Daoy (cell line): ENCODE measurements at places on chromosomes 1 and 21. TPM values are rescaled to one million over a fixed set of nuclear protein-coding genes. Genes with fewer than 3 reads are reported as not detected.

GRCh38 chr1:50742523-50742922 is 217.5 kb downstream of the FAF1 start:
- no peak for DNase-seq

DNA sequence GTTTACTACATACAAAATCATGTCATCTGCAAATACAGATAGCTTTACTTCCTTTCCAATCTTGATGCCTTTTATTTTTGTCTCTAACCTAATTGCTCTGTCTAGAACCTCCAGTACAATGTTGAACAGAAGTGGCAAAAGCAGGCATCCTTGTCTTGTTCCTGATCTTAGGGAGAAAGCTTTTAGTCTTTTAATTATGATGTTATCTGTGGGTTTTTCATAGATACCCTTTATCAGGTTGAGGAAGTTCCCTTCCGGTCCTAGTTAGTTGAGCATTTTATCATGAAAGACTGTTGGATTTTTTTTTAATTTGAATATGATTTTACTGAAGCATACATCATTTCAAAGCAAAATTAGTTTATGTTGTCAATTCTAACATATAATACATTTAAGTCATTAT is 45.7 kb upstream of the DISC1 start:
- no peak for DNase-seq

DNA sequence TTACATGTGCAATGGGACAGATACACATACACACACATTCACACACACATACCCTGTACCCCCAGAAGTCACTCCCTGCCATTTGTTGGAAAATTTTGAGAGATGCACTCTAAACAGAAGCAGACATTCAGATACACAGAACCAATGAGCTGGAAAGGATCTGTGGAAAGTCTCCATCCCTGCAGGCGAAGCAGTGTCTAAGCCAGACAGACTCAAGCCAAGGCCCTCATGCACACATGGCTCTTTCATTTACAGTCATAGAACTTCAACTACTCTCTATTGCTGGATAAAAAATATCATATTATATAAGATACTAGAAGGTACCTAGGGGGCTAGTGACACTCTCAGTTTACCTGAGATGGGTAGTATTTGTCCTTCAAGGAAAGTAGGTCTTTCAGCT is 7.3 kb upstream of the SEC16B start:
- DNase-seq, result no peak

DNA sequence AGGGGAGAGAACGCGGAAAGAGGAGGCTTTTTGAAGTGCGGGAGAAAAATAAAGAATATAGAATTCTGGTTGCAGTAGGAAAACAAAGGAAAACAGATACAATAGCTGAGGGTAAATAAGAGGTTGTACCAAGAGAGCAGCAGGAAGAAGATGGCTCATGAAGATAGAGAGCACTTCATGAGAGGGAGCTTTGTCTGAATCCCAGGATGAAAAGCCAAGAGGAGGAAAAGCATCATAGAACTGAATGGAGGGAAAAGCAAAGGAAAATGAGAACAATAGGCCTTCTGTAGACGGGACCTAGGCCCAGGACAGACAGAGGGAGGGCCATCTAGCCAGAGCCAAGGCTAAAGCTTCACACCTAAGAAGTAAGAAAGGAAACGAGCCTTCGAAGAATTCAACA is 49.5 kb downstream of the ATP6V1G3 start:
- DNase-seq, result no peak

DNA sequence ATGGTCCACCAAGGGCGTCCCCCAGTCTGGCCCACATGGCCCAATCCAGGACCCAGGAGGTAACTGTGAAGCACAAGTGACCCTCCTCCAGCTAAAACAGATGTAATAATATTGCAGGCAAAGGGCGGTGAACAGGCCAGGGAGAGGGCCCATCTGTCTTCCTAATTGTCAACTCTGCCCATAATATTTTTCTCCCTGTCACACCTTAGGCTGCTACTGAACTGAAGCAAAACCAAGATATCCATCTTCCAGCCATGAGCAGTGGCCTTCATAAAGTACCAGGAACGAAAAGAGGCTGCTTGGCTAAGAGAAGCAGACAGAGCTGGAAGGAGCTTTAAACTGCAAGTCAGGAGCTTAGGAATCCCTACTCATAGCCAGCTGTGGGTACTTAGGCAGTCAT is 3.1 kb downstream of the KANK4 start:
- no peak for DNase-seq

TINAGL1 gene
- 29.9 and 39.1 TPM in 2 replicates for total RNA-seq

DNA sequence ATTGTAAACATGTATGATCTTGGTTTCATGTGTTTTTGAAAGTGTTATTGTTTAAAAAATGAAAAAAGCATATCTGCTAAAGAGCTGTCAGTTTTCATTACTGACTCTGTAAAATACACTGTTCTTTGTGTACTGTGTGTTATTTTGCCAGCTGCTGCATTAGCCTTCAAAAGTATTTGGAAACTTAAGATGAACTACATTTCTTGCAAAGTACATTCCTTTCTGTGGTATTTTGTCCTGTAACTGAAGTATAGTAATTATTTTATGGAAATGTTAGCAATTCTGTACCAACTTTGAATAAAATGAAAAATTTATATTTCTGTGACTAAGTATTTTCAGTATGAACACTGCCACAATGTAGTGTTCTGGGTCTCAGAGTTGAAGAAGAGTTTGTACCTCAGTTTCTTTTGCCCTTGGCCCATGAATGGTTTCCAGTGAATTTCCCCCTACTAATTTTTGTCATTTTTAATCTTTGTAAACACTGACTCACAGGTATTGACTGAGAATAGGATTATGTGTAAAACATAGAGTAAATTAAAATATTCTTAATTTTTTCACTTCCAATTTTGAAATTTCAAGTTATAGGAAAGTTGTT is 32.7 kb downstream of the MRPS6 start:
- no peak for DNase-seq

RNU1-3 gene
- total RNA-seq, result 306 and 832 TPM in 2 replicates

GRCh38 chr1:170239445-170239844 is 93.7 kb downstream of the NTMT2 start:
- no peak for DNase-seq

DNA sequence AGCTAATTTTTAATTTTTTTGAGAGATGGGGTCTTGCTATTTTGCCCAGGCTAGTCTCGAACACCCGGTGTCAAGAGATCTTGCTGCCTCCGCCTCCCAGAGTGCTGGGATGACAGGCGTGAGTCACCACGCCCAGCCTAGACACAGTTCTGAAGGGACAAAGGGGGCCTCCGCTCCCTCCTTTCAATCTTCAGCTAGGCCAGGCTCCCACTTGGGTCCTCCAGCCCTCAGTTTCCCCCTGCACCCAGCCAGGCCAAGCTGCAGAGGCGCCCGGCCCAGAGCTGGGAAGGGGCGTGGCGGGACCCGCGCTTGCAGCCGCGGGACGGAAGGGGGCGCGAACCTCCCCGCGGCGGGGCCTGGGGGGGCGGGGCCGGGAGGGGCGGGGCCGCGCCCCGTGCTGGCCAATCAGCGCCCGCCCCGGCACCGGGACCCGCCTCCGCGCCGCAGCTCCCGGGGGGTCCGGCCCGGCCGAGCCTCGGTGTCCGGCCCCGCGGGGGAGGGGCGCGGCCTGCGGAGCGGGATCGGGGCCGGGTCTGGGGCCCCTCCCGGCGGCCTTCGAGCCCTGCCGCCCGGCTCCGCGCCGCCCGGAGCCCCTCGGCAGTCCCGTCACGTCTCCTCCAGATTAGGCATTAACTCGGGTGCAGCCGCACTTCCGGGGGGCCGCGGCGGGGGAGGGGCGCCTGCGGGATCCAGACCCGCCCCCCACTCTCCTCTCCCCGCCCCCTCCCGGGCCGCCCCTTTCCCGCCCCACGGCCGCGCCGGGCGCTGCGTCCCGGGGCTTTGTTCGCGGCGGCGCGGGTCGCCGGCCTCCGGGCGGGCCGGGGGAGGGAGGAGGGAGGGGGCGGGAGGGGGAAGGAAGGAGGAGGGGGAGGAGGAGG is 559 bp upstream of the AGRN start:
- peak; percentile 93 for DNase-seq

DNA sequence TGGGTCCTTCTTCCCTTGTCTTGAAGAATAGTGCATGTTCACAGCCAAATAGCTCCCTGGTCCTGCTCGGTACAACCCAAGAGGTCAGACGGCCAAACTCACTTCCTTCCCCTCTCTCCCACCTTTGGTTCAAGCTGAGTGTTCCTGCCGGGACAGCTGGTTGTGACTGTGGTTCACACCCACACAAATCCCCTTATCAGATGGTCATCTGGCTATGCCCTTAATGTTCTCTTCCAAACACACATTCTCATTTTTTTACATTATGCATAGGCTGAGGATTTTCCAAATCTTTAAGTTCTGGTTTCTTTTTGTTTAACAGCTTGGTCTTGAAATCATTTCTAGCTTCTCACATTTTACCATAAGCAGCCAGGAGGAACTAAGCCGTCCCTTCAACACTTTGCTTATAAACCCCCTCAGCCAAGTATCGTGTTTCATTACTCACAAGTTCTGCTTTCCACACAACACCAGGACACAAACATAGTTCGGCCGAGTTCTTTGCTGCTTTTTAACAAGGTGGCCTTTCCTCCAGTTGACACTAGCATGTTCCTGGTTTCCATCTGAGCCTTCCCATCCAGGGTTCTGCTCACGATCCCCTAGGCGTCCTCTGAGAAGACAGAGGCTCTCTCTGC is 19.7 kb upstream of the TSPEAR start:
- DNase-seq, result no peak

SDHC gene
- 20.6 and 22.5 TPM in 2 replicates for total RNA-seq

OVAAL gene
- 1.1 TPM in 1 of 2 replicates, not detected in the other for total RNA-seq

GRCh38 chr1:193448682-193449461 is 262.5 kb upstream of the B3GALT2 start:
- DNase-seq, result no peak

SGIP1 gene
- not detected in 2 replicates for total RNA-seq

GRCh38 chr1:25809283-25809926 is 9.4 kb downstream of the SELENON start:
- DNase-seq, result no peak

- no peak for DNase-seq
These were observed 143.0 kb upstream of the KCNK1 start for GRCh38 chr1:233470741-233471499.

DNA sequence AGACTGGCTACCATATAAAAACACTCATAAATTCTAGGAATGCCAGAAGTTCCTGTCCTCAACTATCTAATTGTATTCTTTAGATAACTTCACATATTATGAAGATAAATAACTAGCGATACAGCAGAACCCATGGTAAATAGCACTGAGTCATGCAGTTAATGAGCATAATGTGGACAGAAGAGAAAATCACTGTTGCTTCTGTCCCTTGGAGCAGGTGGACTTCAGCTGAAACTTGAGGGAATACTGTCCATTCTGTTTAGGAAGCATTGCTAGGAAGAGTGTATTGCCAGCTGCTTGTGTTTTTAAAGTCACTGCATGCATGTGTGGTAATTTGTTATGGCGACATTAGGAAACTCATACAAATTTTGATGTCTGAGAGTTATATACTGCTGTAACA is 854.4 kb downstream of the LTN1 start:
- no peak for DNase-seq

SORT1 gene
- 14.1 and 16.3 TPM in 2 replicates for total RNA-seq

OR2L2 gene
- total RNA-seq, result 0.06 TPM in 1 of 2 replicates, not detected in the other

GRCh38 chr1:69459244-69459643 is 108.5 kb upstream of the LRRC7 start:
- no peak for DNase-seq

GRCh38 chr1:235102993-235103411 is 25.6 kb downstream of the TOMM20 start:
- no peak for DNase-seq

DNA sequence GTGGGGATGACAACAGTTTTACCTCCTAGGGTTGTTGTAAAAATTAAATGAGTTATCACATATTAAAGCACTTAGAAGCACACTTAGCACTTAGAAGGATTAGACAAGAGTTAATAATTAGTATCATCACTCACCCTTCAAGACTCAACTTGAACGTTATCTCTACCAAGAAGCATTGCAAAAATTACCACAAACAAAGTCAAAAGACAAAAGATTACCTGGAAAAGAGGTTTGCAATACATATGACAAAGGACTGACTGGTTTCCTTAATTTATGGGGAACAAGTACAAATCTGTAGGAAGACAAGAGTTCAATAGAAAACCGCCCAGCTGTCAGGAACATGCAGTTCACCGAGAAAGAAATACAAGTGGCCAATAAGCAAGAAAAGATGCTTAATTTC is 93.3 kb upstream of the ATP1A1 start:
- DNase-seq, result no peak

- no peak for DNase-seq
These were observed 125.3 kb upstream of the GREM2 start for GRCh38 chr1:240737298-240737697.

CATSPERE gene
- 0.17 TPM in 1 of 2 replicates, not detected in the other for total RNA-seq

GRCh38 chr21:35077975-35078374 is 28.9 kb upstream of the RUNX1 start:
- peak; percentile 22 for DNase-seq

CLCC1 gene
- 57.0 and 71.5 TPM in 2 replicates for total RNA-seq

UBE2U gene
- total RNA-seq, result not detected in 2 replicates

DNA sequence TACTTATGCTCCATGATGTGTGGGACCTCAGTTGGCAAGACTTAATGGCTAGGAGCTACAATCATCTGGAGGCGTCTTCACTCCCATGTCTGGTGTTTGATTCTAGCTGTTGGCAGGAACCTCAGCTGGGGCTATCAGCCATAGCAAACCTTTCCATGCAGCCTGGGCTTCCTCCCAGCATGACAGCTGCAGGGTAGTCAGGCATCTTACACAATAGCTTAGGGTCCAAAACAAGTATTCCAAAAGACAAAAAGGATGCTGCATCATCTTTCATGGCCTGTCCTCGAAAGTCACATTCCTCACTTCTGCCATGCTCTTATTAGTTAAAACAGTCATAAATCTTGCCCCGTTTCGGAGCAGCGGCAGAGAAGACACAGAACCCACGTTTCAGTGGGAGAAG is 90.9 kb downstream of the LRRC8C start:
- DNase-seq, result no peak

GRCh38 chr1:156750711-156751450 is 594 bp downstream of the HDGF start:
- DNase-seq, result peak; percentile 51

DNA sequence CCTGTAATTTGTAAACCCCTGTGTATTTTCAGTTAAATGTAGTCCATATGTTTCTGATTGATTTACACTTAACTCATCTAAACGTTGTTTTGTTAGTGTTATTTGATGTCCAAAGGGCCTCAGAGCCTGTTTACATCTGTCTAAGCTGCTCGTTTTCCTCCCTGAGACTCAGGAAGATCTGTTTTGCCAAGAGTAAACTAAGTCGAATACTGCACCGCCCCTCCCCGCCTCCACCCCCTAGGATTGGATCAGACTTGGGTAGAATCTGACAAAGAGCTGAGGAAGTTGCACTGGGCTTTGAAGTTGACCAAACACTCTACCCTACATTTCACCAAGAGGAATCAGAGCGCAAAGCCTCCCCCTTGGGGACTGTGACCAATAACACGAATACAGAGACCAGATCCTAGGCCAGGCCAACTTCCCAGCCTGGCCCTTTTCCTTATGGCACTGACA is 206.9 kb upstream of the LMO4 start:
- DNase-seq, result no peak

NBPF10 gene
- 0.46 and 1.0 TPM in 2 replicates for total RNA-seq

- DNase-seq, result no peak
These were observed 72.8 kb upstream of the KCNJ15 start for GRCh38 chr21:38183961-38184360.

- no peak for DNase-seq
These were observed 7.6 kb downstream of the CAPN9 start for GRCh38 chr1:230754796-230755195.

GRCh38 chr21:34204481-34205439 is 131.4 kb downstream of the MRPS6 start:
- DNase-seq, result no peak

GRCh38 chr1:157992833-157993146 is 655 bp upstream of the KIRREL1 start:
- no peak for DNase-seq

GRCh38 chr1:38586993-38587646 is 272.5 kb downstream of the RRAGC start:
- peak; percentile 57 for DNase-seq

SLC30A1 gene
- 11.3 and 18.2 TPM in 2 replicates for total RNA-seq

GBP6 gene
- total RNA-seq, result 0.11 TPM in 1 of 2 replicates, not detected in the other
